ENCODE measurements at places on chromosomes 6 and 20. TPM values are rescaled to one million over a fixed set of nuclear protein-coding genes. Genes with fewer than 3 reads are reported as not detected.

- no peak for DNase-seq
These were observed 5.0 kb upstream of the BHLHE23 start for GRCh38 chr20:63011798-63012197.

DNA sequence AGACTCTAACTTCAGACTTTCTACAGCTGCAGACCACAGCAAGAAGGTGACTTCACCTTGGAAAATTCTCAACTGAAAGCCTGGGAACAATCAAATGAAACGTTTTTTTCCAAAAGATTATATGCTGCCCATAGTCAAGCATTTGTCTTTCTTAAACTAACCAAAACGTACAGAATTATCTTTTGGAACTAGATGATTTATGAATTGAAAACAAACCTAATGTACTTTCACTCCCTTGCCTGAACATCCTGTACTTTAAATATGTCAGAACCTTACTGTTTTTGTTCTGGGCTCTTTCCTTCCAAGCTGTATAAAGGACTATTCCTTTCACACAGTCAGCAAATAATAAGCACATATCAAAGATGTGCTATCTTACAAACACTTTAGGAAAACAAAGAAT, 62.4 kb upstream of the TNFAIP3 start:
- no peak for DNase-seq

The PLCB4 gene
- 37.8 TPM for total RNA-seq

DNA sequence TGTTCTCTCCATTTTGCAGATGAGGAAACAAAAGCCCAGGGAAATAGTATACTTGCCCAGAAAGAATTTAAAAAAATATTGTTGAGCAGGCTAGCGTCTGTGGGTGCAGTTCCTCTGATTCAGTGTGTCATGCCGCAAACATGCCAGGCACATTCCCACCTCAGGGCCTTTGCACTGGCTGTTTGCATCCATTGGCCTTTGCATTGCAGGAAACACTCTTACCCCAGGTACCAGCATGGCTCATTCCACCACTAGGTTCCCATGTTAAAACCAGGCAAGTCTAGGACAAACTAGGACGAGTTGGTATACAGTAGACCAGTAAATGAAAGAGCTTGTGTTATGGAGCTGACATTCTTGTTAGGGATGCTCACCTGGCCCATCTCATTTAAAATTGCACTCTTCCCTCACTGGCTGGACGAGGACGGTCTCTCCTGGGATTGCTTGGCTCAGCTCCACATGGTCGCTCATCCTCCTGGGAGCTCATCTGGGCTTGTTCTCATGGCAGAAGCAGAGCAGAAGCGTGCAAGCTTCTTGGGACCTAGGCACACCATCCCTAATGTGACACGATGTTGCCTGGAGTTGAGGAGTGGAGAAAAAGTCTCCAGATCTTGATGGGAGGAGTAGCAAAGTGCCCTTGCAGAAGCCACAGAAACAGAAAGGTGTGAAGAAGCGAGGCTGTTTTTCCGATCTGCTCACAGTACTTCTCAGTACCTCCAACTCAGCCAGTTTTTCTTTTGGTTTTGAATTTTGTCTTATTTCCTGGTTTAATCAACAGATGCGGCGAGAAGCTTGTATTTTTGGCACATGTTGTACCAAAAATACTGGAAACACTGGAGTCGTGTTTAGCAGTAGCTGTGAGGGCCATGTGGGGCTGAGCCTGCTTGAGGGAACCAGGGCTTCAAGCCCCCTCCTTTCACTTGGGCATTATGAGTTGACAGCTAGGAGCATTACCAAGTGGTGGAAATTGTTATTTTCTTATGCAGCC, 13.9 kb downstream of the ZNF831 start:
- DNase-seq: no peak

GRCh38 chr6:137903933-137904821, 37.1 kb downstream of the TNFAIP3 start:
- DNase-seq: no peak

The GTSF1L gene
- total RNA-seq: not detected

- no peak for DNase-seq
These were observed 32.3 kb downstream of the CNKSR3 start for GRCh38 chr6:154478021-154478700.

- DNase-seq: no peak
These were observed 2.4 kb downstream of the LRRN4 start for GRCh38 chr20:6051505-6051904.

- no peak for DNase-seq
These were observed 34.8 kb downstream of the ELOVL2 start for GRCh38 chr6:11009353-11009752.

- no peak for DNase-seq
These were observed 226.0 kb downstream of the PREX1 start for GRCh38 chr20:48601798-48602197.

The CRIP3 gene
- total RNA-seq: 1.8 TPM

DNA sequence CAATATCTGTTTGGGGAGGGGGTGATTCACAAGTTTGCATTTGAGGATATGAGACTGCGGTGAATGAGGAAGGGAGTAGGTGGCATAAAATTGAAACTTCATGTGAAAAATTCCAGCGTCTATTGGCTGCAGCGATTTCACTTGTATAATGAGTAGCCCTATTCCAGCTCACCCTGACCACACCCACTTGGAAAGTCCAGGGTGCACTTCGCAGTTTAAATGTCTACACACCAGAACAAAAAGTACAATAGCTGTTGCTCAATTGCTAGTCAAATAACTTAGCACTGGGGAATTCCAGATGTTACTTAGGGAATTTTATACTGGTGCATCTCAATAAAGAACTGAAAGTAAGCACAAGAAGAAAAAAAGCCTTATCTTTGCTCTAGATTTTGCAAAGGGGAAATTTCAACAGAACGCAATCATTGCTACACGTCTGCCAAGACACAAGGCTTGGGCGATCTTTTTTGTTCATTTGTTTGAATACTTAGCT, 6.3 kb downstream of the TNFAIP3 start:
- DNase-seq: peak; percentile 69

DNA sequence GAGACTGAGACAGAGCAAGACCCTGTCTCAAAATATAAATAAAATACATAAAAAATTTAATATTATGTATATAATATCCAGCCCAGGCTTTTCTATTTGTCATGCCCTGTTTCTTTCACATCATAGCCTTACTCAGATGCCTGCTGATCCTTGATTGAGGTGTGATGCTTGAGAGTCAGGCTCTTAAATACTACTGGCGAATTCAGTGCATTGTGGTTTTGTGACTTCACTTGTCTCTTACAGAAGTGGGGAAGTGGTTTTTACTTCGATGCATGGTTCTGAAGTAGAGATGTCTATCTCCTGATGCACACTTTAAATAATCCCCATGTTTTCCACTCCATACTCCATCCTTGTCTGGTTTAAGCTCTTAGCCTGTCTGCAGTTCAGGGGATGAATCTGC, 29.1 kb downstream of the ASXL1 start:
- DNase-seq: no peak

The C4B gene
- total RNA-seq: 9.2 TPM

DNA sequence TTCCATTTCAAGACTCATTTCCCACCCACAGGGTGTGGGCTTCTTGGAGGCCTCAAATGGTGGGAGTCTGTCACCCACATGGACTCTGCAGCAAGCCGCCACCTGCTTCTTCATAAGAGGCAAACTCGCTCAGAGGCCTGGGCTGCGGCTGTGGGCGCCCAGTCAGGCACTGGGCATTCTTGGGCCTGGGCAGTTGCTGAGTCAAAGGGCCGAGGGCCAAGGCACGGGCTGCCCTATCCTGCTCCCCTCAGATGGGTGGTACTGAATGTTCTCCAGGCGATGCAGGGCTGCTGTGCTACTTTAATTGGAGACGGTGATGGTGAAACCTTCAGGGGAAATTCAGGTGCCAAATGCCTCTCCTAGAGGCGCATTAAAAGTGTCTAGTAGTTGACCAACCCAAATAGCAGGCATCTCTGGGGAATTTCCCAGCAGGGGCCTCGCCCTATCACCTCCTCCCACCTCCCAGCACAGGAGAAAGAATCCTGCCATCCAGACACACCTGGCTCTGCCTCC, 57.9 kb downstream of the MAFB start:
- DNase-seq: no peak

The SEL1L2 gene
- total RNA-seq: not detected

DNA sequence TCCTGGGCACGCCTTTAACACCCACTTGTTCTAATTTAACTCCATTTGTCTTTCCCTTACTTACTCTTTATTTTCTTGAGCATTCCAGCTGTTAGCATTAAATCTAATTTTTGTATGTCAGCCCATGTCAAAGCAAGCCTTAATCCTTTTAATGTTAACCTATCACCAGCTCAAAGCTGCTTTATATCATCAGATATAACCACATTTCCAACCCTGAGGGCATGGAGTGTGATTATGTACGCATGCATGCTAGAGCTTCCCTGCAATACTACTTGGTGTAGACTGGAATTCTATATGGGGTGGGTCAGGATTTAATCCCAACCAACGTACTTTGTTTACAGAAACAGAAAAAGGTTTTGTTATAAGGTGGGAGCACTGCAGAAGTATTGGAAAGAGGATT, 139.4 kb upstream of the HMGN3 start:
- no peak for DNase-seq

DNA sequence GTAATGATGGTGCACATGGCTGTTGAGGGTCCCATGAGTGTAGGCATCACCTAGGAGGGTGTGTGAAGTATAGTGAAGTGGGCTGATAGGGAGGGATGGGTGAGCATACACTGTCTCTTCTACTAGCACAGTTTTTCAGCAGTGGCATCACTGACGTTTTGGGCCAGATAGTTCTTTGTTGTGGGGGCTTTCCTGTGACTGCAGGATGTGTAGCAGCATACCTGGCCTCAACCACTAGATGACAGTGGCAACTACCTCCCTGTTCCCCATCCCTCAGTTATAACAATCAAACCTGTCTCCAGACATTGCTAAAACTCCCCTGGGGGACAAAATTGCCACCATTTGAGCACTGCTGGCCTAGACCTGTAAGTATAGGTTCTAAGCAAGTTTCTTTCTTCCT, 239.0 kb downstream of the FOXC1 start:
- no peak for DNase-seq

The BTN1A1 gene
- total RNA-seq: not detected

GRCh38 chr6:108850669-108851465, 2.6 kb downstream of the ARMC2 start:
- no peak for DNase-seq

DNA sequence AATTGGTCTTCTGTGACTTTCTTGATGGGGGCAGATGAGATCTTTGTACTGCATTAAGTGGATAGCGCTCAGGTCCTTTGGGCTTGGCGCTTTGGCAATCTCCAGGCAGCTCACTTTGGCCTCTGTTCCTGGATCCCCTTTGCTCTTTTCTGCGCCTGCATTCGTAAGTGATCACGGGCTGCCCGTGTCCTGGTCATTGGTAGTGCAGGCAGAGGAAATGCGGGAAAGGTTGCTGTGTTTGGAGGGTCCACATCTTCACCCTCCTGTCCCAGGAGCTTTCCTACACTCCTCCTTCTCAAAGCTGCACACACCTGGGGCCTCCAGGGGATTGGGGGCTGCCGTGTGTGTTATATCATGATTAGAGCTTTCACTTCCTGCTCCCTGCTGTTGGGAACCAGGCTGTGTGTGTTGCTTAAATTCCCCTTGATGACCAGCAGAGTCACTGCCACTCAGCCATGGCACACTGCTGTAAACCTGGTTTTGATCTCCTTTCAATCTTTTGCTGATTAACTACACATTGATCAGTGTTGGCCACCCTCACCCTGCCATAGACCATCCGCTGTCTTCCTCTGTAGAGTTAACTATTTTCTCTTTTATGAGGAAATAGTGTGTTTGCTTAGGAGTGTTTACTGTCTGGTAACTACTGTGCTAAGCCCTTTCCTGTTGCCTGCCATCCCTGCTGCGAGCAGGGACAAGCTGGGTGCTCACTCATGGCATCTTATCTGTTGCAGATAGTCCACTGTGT, 13.0 kb upstream of the SNHG17 start:
- peak; percentile 33 for DNase-seq

- no peak for DNase-seq
These were observed 319.6 kb upstream of the POU3F2 start for GRCh38 chr6:98514796-98515195.

The NMBR gene
- total RNA-seq: not detected

GRCh38 chr6:782141-782540, 89.2 kb upstream of the EXOC2 start:
- no peak for DNase-seq

The PHACTR1 gene
- 3.1 TPM for total RNA-seq

DNA sequence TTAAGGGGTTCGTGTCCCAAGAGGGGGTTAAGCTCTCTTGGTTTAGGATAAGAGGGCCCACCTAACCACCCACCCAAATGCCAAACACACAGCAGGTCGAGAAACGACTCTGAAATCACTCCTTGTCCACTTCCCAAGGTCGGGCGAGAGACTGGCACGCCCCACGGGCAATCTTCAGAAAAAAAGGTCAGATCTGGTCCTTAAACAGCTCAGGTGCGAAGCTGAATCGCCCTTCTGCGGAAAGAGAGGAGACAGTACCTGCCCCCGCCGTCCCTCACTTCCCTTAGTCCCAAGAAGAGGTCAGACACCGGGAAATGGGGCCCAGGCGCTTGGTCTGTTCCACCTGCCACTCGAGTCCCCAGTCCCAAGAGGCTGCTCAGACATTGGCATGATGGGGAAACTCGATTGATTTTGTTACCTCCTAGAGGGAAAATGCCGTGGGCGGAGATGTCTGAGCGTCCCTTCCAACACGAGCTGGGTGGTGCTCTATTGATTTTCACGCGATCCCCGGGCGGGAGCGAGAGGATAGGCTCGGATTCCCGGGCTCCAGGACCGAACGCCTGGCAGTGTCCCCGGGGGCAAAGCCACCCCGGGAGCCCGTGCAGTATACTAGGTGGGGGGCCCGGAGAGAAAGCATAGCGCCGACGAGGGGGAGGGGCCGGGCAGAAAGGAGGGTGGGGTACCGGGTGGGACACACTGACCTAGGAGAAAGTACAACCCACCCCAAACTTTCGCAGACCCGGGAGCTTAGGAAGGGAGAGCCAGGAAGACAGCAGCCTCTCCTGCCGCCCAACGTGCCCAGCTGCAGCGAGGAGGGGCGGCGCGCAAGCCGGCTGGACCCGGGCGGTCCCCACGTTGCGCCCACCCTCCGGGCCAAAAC, 1.1 kb upstream of the SAMD5 start:
- peak; percentile 42 for DNase-seq

DNA sequence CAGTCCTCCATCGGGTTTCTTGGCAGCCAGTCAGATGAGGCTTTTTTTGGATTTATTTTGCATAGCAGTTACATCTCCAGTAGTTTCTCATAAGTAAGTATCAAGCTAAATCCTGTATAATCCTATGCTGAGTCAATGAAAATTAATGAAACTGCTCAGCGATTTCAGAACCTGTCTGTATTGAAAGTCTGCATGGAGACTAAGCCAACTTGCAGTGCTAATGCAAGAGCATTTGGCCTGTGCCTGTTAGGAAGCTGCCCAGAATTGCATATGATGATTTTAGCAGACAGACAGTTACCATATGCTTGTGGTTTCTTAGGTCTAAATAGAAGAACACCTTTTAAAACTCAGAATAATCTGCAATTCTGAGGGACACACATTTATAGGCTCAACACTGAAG, 25.2 kb upstream of the LRRN4 start:
- DNase-seq: no peak
